ENCODE measurements at places on chromosomes 16 and 17.
A peak's percentile ranks its signal among the peaks of the same experiment; 100 is the strongest.

DNA sequence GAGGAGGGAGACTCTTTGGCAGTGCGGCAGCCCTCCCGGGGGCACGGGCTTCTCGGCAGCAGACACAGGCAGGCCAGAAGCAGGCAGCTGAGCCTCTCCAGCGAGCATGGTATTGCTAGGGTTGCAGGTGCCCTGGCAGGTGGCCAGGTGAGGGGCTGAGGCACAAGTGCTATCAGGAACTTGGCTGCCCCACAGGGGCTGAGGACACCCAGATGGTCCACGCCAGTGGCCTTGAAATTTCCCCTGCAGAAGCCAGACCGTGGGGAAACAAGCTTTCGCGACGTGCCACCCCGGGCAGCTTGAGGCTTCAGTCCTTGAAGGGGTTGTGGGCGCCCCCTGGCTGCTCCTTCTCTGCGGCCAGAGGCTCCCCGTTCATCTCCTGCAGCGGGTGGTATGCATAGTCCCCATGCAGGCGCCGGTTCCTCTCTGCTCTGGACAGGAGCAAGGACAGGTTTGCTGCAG lies 8.5 kb downstream of the NAGPA start:
- no peak for DNase-seq

DNA sequence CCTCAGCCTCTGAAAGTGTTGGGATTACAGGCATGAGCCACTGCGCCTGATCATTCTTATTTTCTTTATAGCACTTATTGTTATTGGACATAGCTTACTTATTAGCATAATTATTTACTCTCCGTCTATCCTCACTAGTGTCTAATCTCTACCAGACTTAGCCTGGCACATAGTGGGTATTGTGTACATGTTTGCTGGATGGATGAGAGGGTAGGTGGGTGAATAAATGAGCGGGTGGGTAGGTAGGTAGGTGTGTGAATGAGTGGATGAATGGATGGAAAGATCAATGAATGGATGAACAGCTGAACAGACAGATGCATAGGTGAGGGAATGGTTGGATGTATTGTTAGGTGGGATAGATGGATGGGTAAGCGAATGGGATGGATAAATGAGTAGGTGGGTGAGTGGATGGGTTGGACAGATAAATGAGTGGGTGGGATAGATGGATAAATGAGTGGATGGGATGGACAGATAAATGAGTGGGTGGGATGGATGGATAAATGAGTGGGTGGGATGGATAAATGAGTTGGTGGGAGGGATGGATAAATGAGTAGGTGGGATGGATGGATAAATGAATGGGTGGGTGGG lies 51.9 kb downstream of the ABCC6 start:
- no peak for DNase-seq

- DNase-seq: no peak
These were observed 216.0 kb downstream of the ZNF423 start for GRCh38 chr16:49639739-49640431.

GRCh38 chr17:79555543-79555942 lies 55.3 kb downstream of the RBFOX3 start:
- no peak for DNase-seq

DNA sequence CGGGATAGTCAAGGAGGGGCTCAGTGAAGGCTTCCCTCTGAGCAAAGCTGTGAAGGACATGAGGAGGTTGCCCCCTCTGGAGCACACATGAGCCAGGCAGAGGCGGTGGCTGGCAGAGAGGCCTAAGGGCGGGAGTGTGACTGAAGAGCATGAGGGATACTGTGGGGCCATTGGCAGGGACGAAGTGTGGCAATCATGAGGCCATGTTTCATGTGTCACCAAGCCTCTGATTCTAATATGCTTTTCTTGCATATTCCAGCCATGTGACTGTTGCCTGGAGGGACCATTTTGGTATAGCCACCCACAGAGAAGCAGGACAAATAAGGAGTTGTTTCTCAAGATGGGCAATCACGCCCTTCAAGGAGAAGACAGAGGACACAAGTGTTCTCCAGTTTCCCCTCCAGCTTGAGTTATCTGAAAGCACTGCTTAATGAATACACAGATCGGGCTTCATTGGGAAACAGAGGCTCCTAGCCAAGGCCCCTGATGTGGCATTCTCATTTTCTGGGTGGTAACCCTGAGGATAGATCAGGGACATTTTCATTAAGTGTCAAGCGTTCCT lies 68.0 kb downstream of the AKAP1 start:
- DNase-seq: no peak

DNA sequence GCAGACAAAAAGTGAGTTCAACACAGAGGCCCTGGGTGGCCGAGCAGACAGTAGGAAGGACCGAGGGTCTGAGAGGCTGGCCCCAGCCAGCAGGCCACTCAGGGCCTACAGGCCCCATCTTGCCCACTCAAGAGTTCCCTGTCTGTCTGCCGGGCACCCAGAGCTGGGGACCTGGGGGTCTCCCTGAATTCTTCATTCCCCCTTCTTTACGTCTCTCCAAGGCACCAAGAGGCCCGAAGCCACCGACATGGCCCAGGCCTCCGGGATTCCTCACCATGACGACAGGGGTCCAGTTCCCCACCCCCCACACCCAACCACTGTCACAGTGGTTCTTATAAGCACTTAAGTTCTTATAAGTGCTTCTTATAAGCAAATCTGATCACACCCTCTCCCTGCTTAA lies 49.2 kb downstream of the NOS2 start:
- DNase-seq: no peak

DNA sequence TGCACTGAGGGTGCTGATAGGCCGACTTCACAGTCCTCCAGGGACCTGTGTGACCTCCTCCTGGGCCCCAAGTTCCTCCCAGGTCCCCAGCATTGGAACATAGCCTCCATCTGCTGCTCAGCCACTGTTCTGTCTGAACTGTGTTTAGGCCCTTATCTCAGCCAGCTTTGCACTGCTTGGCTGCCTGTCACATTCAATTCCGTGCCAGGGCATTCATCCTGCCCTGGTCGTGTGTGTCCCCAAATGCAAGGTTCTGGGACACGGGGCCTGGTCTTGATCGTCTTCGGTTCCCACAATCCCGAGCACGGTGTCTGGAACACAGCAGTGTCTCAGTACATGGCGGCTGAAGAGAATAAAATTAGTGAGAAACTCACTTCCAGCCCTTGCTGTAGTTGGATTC lies 69.9 kb upstream of the NFAT5 start:
- no peak for DNase-seq

- DNase-seq: peak; percentile 41
These were observed 37.0 kb upstream of the PEMT start for GRCh38 chr17:17628388-17629008.

DNA sequence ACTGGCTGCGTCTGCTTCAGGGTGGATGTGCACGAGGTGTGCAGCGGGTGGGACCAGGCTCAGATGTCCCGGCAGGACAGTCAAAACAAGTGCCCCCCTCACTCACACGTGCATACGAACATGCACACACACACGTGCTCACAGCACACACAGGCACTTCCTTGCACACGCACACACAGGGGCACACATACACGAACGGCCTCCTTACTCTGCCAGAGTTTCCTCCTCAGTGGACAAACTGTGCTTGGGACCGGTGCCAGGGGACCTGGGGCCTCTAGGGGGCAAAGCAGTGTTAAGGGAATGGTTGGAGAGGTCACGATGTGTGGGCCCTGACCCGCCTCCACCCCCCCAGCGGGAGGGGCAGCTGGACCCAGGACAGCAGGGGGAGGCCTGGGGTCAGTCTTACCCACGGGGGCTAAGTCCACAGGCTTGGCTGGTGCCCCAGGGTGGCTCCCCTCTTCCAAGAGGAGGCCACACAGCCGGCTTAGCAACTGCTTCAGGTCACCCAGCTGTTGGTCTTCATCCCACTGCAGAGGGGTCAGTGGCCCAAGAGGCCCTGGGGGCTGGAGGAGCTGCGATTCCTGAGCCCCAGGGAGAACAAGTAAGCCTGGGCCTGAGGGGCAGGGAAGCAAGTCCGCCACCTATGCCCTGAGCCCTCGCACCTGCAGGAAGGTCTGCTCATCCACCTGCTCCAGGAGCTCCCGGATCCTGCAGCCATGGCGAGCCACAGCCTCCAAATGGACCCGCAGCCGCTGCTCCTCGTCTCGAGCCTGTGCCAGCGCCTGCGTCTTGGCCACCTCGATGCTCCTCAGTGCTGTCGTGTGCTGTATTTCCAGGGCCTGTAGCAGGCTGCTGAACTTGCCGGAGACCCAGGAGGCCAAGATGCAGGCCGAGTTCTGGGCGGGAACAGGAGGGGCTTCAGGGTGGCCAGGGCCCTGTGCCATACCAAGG lies 4.9 kb downstream of the TRIM65 start:
- no peak for DNase-seq

- no peak for DNase-seq
These were observed 18.1 kb downstream of the PPL start for GRCh38 chr16:4918781-4919251.

DNA sequence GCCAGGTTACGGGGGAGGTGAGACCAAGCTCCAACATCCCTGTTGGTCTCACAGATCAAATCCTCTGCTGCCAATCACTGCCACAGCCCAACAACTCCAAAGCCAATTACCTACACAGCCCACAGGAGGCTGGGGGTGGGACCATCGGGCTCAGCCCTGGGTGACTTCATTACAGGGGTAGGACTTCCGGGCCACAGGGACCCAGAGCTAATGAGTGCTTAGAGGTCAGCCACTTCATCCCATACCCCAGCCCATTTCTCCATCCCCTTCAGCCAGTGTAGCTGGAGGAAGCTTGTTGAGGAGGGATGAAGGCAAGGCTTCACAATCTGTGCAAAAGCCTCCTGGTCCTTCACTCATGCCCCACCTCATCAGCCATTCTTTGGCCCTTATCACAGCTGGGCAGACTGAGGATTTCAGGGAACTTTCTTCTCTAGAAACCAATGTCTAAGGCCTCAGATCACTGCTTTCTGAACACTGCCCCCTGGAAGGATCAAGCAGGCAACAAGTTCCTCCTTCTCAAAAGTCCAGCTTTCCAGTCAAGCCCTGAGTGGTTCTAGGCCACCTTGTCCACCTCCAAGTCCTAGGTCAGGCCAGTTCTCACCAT lies 5.8 kb downstream of the FOXN1 start:
- DNase-seq: no peak

GRCh38 chr17:71677439-71677838 lies 443.4 kb upstream of the SOX9 start:
- DNase-seq: no peak

DNA sequence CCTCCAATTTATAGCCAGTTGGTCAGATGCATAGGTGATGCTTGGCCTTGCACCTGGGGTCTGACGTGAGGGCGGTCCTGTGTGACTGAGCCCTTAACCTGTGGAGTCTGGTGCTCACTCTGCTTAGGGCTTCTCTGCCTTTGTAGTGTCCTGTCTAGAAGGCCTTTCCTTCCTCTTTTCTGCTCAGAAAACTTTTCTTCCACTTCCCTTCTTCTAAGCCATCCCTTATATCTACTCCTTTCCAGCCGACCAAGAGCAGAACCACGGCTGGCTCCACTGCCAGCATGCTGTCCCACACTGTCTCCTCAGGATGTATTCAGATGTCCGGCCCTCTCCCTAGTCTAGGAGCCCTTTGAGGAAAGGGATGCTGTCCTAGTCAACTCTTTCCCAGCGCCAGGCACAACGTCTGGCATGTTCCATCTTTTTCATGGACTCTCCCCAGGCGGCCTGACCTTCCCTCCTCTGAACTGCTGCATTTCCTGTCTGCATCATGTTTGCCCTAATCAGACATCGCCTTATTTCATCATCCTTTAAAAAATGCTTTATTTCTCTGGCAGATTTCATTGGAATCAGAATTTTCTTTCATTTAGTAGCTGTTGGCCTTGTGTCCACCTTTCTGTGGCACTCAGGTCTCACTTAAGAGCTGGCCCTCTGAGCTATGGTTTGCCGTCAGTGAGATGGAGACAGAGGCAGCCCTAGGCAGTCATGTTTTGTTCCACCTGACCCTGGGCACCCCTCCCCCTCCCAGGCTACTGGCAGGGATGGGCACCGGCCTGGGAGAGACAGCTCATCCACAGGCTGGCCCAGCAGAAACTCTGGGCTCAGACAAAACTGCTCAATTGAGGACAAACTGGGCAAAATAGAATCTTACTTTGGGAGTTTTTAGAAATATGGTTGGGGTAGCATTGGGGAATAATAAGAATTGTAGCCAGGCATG lies 15.5 kb upstream of the BRCA1 start:
- no peak for DNase-seq

- peak; percentile 10 for DNase-seq
These were observed 103.6 kb upstream of the C16orf82 start for GRCh38 chr16:26963109-26963508.

- DNase-seq: no peak
These were observed 6.1 kb upstream of the PHF12 start for GRCh38 chr17:28957277-28957991.

- DNase-seq: no peak
These were observed 35.6 kb downstream of the CRLF3 start for GRCh38 chr17:30788918-30789317.

- no peak for DNase-seq
These were observed 36.8 kb downstream of the MSI2 start for GRCh38 chr17:57293077-57293476.

GRCh38 chr17:52648995-52649394 lies 490.5 kb upstream of the CA10 start:
- DNase-seq: no peak

DNA sequence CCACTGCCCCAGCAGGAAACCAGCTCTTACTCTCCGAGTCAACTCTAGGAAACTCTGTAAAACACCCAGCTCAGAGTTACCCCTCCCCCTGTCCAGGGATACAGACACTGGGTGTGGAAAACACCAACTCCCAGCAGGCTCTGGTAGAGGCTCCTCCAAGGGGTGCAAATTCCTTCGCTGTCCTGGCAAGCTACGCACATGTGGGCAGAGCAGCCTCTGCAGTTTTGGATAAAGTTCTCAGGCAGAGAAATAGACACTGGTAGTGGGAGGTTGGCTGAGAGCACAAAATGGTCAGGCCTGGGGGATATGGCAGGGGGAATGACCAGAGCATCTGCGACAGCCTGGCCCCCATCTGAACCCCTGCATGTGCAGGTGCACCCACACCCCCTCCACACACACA lies 146.9 kb upstream of the SDK2 start:
- no peak for DNase-seq

DNA sequence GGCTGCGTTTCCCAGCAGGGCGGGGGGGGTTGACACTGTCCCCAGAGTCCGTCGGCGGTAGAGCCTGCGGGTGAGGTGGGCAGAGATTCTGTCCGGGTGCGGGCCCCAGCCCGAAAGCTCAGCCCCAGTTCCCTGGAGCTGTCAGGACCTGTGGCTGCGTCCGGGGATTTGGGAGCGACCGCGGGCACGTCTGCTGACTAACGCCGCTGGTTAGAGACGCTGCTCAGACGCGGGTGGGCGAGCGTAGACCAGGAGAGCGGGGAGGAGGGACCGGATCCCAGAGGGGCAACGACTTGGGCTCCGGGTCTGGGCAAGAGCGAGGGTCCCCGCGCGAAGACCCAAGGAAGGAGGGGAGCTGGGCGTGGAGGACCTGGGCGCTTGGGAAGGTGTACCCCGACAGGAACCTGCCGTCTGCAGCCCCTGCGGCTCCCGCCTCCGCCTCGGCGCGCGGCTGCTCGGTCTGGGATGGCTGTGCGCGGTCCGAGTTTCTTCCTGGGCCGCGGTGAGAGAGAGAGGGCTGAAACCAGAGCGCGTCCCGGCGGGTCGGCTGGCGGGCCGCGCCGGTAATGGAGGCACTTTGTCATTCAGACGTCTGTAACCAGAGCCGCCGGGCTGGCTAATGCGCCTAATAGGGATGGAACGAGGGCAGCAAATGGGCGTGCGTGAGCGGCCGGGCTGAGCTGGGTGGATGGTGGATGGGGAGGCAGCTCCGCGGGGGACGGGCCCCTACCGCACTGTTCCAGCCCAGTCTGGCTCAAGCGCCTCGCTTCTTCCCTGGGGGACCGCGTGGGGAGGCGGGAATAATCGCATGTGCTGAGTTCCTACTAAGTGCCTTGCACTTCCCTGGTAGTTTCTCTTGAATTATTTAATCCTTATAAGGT lies 2.3 kb downstream of the NGFR start:
- no peak for DNase-seq

- DNase-seq: no peak
These were observed at the start of gene CIBAR2 for GRCh38 chr16:85112364-85112763. Gene CIBAR2 (minus strand): TSS chr16:85112472. CDS start chr16:85112352, 120 bp downstream.

- DNase-seq: peak; percentile 66
These were observed 89.0 kb upstream of the DNAH17 start for GRCh38 chr17:78665952-78666920.

All from CD4-positive, alpha-beta T cell treated with Interleukin-4 for 1 hour (primary cell).